ENCODE measurements at places on chromosomes 2 and 18. TPM values are rescaled to one million over a fixed set of nuclear protein-coding genes. Genes with fewer than 3 reads are reported as not detected.

- no peak for DNase-seq
Observed at GRCh38 chr2:234635284-234635683, 138.4 kb upstream of the ARL4C start.

DNA sequence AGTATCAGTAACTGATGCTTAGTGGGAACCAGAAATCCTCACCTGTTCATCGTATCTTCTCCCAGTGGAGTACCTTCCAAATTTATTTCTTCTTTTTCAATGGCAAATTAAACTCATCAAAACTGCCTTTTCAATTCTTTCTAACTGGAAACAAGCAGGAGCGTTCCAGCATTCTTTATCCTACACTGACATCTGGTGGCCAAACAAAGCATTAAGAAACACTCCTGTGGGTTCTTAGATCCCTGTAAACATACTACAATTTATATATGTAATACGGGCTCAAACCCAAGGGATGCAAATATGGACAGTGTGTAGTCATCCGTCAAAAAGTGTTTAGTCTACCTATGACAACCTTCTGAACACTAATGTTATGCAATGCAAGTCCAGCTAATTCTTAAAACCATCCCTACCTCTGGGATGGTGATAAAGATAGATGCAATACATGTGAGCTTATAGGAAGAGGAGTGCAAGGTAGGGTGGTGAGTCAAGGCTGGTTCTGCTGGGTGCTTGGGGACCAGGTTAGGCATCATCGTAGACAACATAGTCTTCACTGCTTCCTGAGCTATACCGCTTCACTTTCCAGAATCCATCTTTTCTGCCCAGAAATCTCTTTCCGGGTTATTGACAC lies 375.0 kb downstream of the CTNNA2 start:
- DNase-seq = no peak

DNA sequence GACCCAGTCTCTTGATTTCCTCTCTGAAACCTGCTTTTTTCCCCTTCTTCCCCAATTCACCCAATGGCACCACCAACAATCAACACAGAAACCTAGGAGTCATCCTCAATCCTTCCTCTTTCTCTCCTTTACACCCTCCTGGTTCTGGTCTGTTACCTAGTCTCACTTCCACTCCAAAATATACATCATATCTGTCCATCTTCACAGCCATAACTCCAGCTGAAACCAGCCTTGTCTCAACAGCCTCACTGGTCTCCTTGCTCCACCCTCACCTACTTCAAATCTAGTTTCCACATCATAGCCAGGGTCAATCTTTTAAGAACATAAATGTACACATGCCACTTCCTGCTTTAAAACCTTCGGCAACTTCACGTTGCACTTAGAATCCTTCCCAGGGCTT lies 11.8 kb upstream of the TWSG1 start:
- no peak for DNase-seq

GRCh38 chr2:148257276-148257675 lies 236.4 kb downstream of the MBD5 start:
- no peak for DNase-seq

DNA sequence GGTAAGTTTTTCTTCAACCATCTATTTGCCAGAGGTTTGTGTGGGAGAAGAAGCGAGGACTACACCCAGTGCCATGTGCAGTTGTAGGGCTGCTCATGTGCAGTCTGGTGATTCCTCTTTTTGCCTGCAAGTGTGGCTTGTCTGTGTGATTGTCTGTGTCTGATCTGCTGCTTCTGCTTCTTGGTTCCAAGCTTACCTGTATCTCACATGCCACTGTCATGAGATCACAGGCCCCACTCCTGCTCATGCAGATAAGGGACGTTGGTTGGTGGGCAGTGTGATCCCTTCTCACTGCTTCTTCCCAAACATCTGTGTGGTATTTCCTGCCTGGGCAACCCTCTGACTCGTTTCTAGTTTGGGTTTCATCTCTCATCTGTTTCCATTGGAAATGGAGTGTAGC lies 27.1 kb downstream of the RRM2 start:
- no peak for DNase-seq

DNA sequence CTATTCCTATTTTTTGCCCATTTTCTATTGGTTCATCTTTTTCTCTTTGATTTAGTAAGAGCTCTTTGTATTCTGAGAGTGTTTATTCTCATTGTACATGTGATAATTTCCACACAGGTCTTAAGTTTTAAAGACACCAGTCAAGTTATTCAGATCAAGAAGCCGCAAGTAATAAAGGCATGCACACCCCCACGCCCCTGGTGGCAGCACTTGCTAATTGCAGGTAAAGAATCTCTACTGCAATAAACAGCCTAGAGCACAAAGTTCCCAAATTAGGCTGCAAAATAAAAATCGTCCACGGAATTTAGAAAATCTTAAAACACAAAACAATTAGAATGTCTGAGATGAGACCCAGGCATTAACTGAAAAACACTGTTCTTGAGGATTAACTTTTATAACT lies 45.2 kb downstream of the ST3GAL5 start:
- no peak for DNase-seq

DNA sequence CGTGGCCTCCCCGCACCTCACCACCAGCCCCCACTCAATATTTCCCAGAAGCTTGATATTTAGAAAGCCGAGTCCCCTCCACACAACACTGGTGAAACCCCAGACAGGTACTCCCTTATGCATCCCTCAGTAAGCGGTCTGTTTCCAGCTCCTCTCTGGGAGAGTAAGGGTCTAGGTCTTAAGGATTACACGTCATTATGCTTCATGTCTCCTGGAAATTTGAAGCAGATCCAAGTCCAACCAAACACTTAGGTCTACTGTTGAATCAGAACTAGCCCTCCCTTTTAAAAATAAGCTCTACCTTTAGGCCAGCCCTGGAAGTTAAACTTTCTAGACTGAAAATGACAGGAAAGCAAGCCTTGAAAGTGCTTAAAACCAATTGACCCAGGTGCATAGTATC lies 1.5 kb upstream of the OST4 start:
- no peak for DNase-seq

GRCh38 chr18:42854558-42854957 lies 260.9 kb downstream of the RIT2 start:
- no peak for DNase-seq

DNA sequence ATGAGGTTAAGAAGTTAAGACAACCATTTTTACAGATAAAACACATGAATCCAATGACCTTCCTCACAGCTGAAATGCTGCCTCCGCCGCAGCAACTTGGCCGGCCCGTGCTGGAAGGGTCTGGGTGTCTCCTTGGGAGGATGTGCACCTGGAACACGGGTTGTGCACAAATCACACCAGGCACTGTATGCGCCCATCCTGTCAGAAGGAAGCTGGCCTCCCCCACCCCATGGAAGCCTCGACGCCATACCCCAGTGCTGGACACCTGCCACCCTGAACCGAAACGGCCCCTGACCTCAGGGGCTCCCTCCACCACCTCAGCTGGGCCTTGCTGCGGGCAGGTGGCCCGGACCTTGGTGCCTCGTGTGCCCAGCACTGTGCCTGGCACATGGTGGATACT lies 111.8 kb downstream of the PXDN start:
- no peak for DNase-seq

- DNase-seq = no peak
Observed at GRCh38 chr2:33436083-33436482, 40.4 kb upstream of the RASGRP3 start.

DNA sequence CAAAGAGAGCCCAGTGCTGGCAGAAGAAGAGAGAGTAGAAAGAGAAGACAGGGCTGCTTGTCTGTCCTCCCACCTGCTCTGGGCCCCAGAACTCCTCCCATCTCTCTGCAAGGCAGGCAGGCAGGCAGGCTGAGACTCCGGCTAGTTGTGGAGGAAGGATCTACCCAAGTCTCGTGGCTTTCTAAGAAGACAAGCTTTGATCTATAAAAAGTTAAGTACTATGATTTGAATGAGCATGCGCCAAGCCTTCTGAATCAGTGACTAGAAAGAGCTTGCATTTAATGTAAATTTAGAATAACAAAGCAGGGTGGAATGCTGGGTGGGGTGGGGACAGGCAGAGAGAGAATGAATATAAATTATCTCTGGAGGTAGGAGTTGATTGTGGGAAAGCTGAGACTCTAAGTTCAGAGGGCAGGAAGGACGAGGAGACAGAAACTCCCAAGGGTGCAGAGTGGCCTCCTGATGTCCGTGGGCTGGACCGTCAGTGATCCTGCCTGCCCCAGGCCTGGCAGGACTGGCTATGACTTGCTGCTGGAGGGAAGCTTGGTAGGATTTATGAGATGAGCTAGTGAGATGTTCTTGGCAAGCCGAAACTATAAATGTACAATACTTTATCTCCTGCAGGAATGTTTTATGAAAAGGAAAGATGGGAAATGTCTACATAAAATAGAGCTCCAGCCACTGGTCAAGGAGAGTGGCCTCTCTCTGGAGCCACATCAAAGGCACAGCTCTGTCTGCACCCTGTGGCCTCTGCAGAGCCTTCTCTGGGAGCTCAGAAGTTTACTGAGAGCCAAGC lies 447.5 kb downstream of the TNS1 start:
- DNase-seq = no peak

GRCh38 chr18:37489998-37490397 lies 75.6 kb downstream of the CELF4 start:
- DNase-seq = no peak

PROC gene
- total RNA-seq = not detected

CHRNG gene
- total RNA-seq = not detected

ING5 gene
- total RNA-seq = 49.4 TPM

BMP10 gene
- total RNA-seq = not detected

PLCL1 gene
- 2.0 TPM for total RNA-seq

CERKL gene
- total RNA-seq = not detected

ITGB1BP1 gene
- 118 TPM for total RNA-seq

FAM237A gene
- not detected for total RNA-seq

CHST9 gene
- not detected for total RNA-seq

DPYSL5 gene
- total RNA-seq = not detected

EVX2 gene
- not detected for total RNA-seq

ANKRD36 gene
- 47.5 TPM for total RNA-seq

CTLA4 gene
- 166 TPM for total RNA-seq

TCF23 gene
- not detected for total RNA-seq

SLC16A14 gene
- 7.8 TPM for total RNA-seq

IL37 gene
- not detected for total RNA-seq

Data from activated T-helper 2 cell treated with anti-CD3 and anti-CD28 coated beads, Interferon-gamma antibody, Interleukin-2, Interleukin-4, amounts not matched to agents 10 μg/mL and 5 μg/mL and 100 μg/mL, durations not matched to agents 14 hours and 24 hours and 36 hours (primary cell).